ENCODE measurements at places on chromosomes 2 and 18.

- no peak for DNase-seq
Measured at GRCh38 chr2:198280145-198280544, 475.8 kb downstream of the PLCL1 start.

GRCh38 chr2:2613279-2614199 is 282.5 kb upstream of the MYT1L start:
- peak; percentile 73 for DNase-seq

GRCh38 chr2:26913606-26913998 is 56.8 kb upstream of the MAPRE3 start:
- peak; percentile 39 for DNase-seq

DNA sequence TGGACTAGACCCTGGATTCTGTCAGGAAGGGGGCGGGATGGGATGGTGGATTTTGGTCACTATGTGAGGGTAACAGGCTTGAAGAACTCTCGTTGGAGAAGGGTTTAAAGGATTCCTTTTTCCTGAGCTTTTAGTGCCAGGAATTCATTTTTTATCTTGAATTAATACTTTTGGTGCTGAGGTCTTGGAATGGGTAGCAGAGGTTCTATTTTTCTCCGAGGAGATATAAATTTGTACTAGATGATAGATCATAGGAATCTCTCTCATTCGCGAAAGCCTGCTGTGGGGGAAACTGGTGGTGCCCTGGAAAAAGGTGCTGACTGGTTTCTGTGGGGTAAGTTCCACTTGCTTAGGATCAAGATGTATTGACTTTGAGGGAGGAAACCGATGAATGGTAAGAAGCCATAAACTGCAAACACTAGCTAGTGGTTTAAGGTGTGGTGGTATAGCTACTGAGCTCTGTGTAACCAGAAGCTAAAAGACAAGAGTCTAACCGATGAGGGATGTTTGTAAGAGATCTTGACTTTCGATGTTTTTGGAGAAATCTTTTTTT is 706 bp downstream of the AGPS start:
- DNase-seq, result no peak

GRCh38 chr18:23541349-23542093 is 38.2 kb downstream of the RMC1 start:
- no peak for DNase-seq

DNA sequence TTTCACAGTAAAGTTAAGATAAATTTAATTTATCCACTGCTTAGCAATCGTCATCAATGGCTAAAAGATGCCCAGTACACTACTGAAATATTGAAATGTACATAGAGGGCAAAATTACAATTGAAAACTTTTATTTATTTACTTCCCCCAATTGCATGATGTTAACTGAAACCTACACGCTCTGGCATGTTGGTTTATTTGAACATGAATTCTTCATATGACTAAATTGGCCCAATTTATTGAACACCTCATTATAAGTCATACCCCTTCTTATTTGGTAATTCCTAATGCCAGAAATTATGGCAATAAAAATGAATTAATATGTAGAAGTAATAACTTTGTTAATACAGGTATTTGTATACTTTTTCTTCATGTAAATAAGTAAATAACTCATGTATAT is 183.0 kb upstream of the ZC3H15 start:
- no peak for DNase-seq

DNA sequence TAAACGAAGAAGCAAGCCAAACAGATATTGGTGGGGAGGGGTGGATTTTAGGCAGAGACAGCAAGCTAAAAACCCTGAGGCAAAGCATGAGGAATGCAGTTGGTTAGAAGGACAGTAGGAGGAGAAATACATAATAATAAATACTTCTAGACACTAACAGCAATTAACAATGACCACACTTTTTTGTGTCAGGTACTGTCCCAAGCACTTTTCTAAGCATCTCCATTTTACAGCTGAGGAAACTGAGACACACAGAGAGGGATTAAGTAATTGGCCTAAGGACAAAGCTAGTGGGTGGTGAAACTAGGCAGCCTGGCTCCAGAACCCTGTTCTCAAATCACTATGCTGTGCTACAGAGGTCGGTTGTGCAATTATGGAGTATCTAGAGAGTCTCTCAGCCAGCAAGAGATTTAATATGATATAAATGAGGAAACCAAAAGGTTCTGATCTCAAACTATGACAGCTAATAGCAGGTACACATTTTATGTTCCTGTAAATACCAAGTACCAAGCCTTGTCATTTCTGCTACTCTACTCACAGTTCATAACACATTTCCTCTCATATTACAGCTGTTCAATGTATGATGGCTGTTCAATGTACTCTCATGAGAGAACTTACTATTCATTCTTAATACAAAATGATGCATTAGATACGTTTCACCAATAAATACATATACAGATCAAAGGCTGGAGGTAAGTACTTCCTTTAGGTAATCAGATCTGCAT is 5.3 kb downstream of the MAP4K3 start:
- DNase-seq, result no peak

GRCh38 chr18:47917923-47918610 is 12.4 kb downstream of the SMAD2 start:
- DNase-seq, result no peak

DNA sequence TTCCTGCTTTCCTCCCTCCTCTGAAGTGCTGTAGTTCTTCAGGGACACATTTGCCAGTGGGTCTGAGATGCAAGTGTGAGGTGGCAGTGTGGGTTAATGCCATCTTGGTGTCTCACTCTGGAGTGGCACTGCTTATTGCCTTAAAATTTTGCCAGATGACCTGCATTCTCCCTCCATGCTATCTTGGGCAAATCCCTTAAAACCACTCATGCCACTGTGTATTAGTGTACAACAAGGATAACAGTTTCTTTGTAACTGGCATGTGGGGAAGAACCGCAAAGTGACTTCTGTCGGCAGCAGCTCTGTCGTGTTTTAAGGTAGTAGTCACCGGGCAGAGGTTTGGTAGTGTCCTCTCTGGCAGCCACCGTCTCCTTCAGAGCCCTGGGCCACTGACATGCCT is 124.2 kb downstream of the NEDD4L start:
- DNase-seq, result peak; percentile 16

- DNase-seq, result no peak
Measured at GRCh38 chr2:146730882-146731281, 1113.9 kb upstream of the ACVR2A start.

GRCh38 chr2:54763636-54764291 is 40.3 kb downstream of the EML6 start:
- DNase-seq, result no peak

GRCh38 chr2:120418174-120418787 is 72.3 kb downstream of the INHBB start:
- DNase-seq, result no peak

- no peak for DNase-seq
Measured at GRCh38 chr2:81249152-81249551, 944.6 kb upstream of the LRRTM1 start.

- no peak for DNase-seq
Measured at GRCh38 chr2:28522481-28522880, 26.6 kb downstream of the PLB1 start.

DNA sequence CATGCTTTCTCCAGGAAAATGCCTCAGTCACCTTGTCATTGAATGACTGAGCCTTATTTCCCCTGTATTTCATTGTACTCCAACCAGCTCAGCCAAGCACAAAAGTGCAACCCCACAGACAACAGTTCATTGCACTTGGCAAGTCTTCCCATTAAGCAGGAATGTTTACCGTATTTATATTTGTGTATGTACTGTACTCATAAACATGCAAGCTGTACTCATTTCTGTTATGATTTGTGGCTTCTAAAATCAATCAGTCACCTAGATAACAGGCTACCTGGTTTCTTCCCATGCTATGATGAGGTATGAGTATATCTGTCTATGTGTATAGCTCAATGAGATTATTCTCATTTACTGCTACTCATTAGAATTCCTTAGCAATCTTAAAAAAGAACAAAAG is 505.5 kb upstream of the FAM98A start:
- no peak for DNase-seq

- no peak for DNase-seq
Measured at GRCh38 chr2:58727981-58728656, 487.0 kb upstream of the FANCL start.
